ENCODE measurements at places on chromosomes 11 and 22. TPM values are rescaled to one million over a fixed set of nuclear protein-coding genes. Genes with fewer than 3 reads are reported as not detected.

GRCh38 chr11:12434325-12434654, 56.9 kb downstream of the PARVA start:
- no peak for DNase-seq

DNA sequence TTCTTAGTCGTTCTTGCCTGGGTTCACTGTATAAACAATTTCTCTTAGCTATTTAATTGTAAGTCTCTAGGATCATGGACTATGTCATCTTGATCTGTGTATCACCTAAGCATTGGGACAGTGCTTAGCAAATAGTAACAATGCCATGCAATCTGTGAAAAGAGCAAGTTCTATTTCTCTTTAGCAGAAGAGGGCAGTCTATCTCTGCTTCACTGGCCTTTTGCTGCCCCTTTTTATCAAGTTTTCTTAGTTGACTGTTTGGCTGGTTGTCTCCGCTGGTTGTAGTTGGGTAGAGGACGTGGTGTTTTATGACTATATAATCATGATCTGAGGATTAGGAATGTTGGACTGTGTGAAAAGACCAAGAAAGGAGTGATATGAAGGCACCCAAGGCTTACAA, 315.0 kb downstream of the JRKL start:
- DNase-seq, result no peak

GRCh38 chr11:74702383-74703007, 28.7 kb downstream of the CHRDL2 start:
- DNase-seq, result peak; percentile 70

The MMP7 gene
- 23.8 TPM for total RNA-seq

The EMID1 gene
- 8.2 TPM for total RNA-seq

DNA sequence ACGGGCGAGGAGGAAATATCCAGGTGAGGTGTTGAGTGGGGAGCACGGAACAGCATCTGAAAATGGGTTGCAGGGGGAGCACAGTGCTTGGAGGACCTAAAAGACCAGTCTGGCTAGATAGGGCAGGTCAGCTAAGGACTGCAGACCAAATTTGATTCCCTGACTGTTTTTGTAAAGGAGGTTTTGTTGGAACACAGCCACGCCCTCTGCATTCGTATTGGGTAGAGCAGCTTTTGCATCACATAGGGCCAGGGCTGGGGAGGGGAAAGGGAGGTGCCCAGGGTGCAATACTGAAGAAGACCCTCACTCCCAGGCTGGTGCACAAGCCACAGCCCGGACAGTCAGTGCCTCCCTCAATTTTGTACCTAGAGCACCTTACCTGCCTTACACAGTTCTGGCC, 286.8 kb downstream of the KIRREL3 start:
- no peak for DNase-seq

The BTBD18 gene
- total RNA-seq, result 3.1 TPM

- no peak for DNase-seq
These were observed 9.7 kb upstream of the FGF3 start for GRCh38 chr11:69828971-69829344.

- DNase-seq, result no peak
These were observed 142.0 kb upstream of the BDNF start for GRCh38 chr11:27842290-27842689.

The OR10G4 gene
- total RNA-seq, result 2.4 TPM

The DERL3 gene
- not detected for total RNA-seq

DNA sequence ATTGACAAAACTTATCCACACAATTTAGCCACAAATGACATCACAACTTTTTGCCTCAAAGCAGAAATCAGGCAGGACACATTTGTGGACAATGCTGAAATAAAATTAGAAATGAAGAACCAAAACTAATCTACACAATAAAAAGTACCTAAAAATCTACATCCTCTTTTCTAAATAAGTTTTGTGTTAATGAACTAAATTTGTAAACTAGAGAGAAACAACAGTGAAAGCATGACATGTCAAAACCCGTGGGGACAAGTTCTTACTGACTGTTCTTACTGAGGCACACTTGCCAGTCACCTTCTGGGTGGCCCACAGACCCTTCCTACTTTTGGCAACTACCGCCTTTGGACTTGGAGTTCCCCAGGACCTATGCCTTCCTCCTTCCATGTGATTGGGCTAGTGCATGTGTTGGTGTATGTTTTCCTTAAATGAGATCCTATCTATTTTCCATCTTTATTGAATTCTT, 60.7 kb upstream of the MUC15 start:
- DNase-seq, result no peak

- no peak for DNase-seq
These were observed 3.6 kb downstream of the LDLRAD3 start for GRCh38 chr11:35947437-35947836.

Measured in umbilical cord (tissue), 2 donors.